ENCODE measurements at places on chromosomes 1 and 21.

DNA sequence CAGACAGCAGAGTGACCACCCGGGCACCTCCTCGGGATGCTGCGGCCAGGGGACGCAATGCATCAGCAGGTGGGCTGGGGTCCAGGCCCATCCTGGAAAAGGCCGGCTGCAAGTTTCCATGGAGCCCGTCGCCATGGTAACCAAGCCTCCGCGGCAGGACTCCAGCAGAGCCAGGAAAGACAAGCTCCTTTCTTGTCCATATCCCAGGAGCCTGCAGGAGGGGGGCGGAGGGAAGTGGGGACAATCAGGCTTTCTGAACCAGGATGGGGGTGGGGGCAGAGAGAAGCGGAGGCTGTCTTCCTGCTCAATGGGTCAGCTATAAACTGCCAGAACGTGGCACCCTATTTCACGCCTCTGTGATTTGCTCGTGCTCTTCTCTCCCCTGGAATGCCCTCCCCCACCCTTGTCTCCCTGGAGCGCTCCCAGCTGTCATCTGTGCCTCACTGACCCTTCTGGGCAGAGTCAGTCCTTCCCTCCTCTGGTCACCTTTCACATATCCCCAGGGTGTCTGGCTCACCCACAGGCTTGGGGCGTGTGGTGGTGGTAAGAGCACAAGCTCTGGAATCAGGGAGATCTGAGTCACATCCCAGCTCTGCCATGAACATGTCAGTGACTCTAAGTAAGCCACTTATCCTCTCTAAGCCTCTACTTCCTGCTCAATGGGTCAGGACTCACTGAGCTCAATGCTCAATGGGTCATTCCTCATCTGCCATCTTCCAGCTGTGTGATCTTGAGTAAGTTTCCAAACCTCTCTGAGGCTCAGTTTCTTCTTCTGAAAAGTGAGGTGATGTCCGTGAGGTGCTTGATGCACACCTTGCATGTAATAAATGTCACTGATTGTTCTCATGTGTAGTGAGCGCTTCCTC lies 58.9 kb upstream of the LAPTM5 start:
- DNase-seq, result no peak

- DNase-seq, result no peak
Measured at GRCh38 chr1:170513138-170513537, 18.8 kb upstream of the GORAB start.

DNA sequence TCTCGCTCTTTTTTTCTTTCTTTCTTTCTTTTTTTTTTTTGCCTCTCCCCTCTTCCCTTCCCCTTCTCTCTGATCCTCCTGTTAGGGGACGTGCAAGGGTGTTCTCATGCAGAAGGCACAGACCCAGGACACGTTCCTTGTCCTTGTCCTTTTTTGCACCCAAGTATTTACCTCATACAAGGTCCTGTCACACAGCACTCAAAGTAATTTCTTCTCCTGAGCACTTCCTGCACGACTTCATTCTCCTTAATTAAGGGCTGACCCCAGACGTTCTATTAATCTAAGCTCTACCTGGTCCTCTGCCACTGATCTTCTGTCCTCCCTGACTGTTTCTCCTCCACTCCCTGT lies 424 bp upstream of the PCNX2 start:
- no peak for DNase-seq

- DNase-seq, result no peak
Measured at GRCh38 chr1:246875041-246876026, 56.4 kb downstream of the AHCTF1 start.

DNA sequence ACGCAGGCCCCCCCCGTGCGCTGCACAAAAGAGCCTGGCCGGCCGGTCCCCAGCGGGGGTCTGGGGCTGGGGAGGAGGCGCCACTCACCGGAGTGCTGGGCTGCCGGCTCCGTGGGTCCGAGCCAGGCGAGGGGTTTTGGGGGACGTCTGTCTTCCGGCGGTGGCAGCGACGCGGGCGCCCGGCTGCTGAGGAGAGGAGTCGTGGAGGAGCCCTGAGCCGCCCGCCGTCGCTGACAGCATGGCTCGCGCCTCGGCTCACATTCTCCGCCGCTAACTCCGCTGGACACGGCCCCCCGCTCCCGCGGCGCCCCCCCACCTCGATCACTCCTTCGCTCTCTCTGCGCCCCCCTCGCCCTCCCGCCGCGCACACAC lies 649 bp downstream of the AHDC1 start:
- no peak for DNase-seq

- no peak for DNase-seq
Measured at GRCh38 chr1:161501234-161501633, 4.0 kb upstream of the FCGR2A start.

- DNase-seq, result no peak
Measured at GRCh38 chr1:201310251-201310985, 27.1 kb downstream of the PKP1 start.

- no peak for DNase-seq
Measured at GRCh38 chr1:80250573-80251168, 1244.1 kb upstream of the ADGRL4 start.

DNA sequence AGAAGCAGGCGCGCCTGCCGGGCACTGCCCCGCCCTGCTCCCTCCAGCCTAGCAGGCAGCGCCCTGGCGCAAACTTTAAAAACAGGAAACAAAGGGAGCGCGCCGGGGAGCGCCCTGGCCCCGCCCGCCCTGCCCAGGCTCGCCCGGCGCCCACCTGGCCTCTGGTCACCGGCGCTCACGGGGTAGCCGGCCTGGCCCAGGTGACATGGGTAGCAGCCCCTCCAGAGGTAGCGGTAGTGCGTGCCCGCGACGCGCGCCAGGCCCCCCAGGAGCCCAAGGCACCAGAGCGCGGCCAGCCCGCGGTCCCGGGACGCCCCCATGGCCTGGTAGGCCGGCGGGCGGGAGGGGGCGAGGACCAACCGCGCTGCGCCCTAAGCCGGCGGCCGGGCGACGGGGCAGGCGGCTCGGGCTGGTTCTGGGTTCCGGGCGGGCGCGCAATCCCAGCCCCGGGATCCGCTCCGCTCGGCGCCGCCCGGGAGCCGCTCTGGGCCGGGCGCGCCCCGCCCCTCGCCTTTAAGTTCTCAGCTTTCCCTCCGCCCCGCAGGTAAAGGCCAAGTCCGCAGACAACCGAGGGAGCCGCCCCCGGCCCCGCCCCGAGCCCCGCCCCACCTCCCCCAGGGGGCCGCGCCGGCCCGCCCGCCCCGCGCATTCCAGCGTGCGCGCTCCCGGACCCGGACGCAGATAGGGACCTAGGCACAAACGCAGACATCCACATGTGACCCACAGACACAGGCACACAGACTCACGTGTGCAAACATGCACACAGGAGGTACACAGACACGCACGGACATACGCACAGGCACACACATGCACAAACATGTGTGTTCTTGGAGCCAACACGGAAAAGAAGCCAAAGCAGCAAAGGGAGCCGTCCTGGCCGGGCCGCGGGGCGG lies 76.7 kb downstream of the ARHGEF16 start:
- peak; percentile 91 for DNase-seq

- DNase-seq, result no peak
Measured at GRCh38 chr1:104315823-104316222, 566.1 kb downstream of the AMY1C start.

DNA sequence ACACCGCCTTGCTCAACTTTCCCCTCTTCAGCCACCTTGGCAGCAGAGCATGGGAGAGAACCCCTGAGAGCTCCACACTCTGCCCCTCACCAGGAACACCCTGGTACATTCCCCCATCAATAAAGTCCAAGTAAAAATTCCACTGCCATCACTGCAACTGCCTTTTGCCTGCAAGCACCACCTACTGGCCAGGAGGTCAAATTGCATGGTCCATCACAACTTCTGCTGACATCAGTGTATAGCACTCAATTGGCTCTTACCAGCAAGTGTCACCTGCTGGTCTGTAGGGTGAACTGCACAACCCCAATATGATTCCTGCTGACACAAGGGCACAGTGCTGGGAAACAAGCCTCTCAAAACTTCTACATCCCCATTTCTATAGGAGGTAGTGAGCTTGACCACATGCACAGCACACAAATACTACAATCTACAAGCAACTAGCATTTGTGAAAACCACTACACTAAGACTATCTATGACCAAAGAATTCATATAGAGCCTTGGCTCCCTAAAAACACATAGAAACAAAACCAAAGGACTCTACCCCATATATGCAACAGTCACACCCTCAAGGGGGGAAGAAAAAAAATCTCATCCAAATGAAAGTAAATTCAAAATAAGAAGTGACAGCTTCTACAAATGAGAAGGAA lies 69.2 kb downstream of the FASLG start:
- DNase-seq, result peak; percentile 52

- peak; percentile 17 for DNase-seq
Measured at GRCh38 chr1:15994590-15995351, 9.3 kb upstream of the SRARP start.

- no peak for DNase-seq
Measured at GRCh38 chr1:39395357-39395831, 96.0 kb upstream of the BMP8A start.

DNA sequence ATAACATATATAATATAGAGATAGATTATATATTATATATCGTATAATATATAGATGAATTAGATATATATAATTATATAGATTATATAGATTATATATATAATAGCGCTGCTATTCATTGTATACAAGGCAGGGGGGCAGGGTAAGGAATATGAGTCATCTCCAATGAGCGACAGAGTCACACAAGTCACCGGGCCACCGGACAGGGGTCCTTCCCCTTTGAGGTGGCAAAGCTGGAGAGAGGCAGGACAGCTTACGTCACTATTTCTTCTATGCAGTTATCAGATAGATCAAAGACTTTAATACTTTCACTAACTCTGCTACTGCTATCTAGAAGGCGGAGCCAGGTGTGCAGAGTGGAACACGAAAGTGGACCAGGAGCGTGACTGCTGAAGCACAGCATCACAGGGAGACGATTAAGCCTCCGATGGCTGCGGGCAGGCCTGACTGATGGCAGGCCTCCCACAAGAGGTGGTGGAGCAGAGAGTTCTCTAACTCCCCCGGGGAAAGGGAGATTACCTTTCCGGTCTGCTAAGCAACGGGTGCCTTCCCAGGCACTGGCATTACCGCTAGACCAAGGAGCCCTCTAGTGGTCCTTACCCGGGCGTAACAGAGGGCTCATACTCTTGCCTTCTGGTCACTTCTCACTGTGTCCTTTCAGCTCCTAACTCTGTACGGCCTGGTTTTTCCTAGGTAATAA lies 2154.7 kb downstream of the MRPL39 start:
- no peak for DNase-seq

GRCh38 chr21:44557491-44558328 lies 885 bp downstream of the KRTAP10-3 start:
- no peak for DNase-seq

GRCh38 chr1:38852780-38853179 lies 6.8 kb downstream of the RRAGC start:
- no peak for DNase-seq

GRCh38 chr1:236688705-236689104 lies 2.4 kb downstream of the ACTN2 start:
- no peak for DNase-seq

DNA sequence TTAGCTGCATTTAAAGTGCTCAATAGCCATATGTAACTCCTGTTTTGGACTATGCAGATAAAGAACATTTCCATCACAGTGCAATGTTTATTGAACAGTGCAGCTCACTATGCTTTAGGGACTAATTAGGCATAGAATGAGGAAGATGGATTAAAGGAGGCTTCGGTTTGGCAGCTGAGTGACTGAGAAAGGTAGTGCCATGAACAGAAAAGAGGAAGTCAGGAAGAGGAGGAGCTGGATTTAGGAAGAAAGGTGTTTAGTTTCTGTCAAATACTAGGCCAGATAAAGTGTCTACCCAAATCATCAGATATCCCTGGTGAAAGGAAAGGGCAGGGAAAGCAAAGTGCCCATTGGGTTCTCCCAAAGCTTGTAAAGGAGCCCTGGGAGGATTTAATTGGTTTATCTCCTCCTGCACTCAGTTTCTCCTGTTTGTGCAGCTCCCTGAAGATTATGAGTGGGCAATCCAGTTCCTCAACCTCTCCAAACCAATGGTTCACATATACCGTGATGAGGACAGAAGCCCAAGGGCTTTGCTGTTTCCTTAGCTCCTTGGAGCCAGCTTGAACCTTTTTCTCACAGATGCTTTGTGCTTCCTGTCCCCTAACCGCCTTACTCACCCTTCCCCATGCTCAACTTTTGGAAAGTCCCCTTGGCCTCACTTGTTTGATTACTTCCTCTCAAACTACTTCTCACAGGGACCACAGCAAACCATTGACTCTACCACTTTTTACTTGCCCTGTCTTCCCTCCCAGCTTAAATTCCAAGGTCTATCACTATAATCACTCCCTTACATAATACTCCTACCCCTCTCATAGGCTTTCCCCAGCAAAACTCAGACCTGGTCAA lies 3.5 kb upstream of the RAP1A start:
- DNase-seq, result peak; percentile 79

- DNase-seq, result no peak
Measured at GRCh38 chr1:168138134-168138533, 1.4 kb upstream of the GPR161 start.

- no peak for DNase-seq
Measured at GRCh38 chr1:27346991-27347624, 5.3 kb downstream of the SYTL1 start.

GRCh38 chr1:186976700-186977099 lies 148.0 kb downstream of the PLA2G4A start:
- no peak for DNase-seq

- DNase-seq, result peak; percentile 20
Measured at GRCh38 chr1:119885903-119886783, 10.2 kb downstream of the ADAM30 start.

- no peak for DNase-seq
Measured at GRCh38 chr1:58438468-58438867, 108.1 kb downstream of the OMA1 start.

DNA sequence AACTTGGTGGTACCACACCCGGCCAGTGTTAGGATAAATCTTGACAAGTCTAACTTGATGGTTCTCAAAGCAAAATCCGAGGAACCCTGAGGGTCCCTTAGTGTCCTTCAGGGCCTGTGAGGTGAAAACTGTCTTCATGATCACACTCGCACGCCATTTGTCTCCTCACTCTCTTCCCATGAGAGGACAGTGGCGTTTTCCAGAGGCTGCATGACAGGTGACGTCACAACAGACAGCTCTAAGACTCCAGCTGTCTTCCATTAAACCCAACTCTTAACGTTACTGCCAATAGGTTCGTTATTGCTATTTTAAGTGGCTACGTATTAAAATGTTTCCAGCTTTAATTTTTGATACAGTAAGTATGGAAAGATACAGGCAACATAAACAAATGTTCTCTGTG lies 13.8 kb downstream of the CFAP74 start:
- no peak for DNase-seq

DNA sequence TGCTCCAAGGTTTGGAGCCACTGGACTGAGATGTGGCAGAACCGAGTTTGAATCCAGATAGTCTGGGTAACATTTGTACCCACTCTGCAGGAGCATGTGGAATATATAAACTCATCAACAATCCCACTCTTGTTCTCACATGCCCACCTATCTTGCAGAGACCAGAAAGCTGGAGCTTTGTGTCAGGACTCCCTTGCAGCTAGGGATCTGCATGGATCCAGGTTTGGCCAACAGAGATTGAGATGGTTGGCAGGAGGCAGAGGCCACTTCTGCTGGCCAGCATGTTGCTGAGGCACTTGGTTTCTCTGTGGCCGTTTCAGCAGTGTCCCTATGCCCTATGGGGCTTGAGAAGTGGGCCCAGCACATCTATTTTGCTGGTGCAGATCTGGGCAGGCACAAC lies 208.3 kb downstream of the KAZN start:
- no peak for DNase-seq

Data from CD4-positive, alpha-beta T cell treated with Interleukin-6 at 100 ng/mL for 8 hours (primary cell).